Glutamatergic neuron (in vitro differentiated cells): ENCODE measurements at places on chromosomes 3 and 15. TPM values are rescaled to one million over a fixed set of nuclear protein-coding genes. Genes with fewer than 3 reads are reported as not detected.

The UBXN7 gene
- 106 TPM for total RNA-seq

The GOLGA8O gene
- not detected for total RNA-seq

The GOLGB1 gene
- 40.9 TPM for total RNA-seq

The CPNE9 gene
- total RNA-seq = 54.6 TPM

The SNX4 gene
- 53.2 TPM for total RNA-seq

The ADAM10 gene
- 140 TPM for total RNA-seq

The B3GNT5 gene
- total RNA-seq = 2.9 TPM

The RASL12 gene
- 0.44 TPM for total RNA-seq

The C3orf49 gene
- not detected for total RNA-seq

DNA sequence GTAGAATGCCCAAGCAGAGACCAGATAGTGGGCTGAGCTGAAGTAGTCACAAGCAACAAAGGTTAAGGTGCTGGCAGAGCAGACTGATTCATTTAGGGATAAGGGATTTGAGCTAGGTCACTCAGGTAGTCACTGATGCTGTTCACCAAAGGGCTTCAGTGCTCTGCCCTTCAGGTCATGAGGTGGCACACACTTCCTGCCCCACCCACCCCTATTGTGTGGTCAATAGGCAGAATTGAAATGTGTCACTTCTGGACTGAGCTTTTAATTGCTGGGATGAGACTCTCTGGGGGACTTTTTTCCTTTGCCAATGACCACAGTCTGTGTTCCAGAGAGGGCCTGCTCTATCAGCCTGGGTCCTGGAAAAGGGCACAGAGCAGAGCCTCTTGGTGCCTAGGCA, 2.9 kb upstream of the DIS3L start:
- DNase-seq = no peak

DNA sequence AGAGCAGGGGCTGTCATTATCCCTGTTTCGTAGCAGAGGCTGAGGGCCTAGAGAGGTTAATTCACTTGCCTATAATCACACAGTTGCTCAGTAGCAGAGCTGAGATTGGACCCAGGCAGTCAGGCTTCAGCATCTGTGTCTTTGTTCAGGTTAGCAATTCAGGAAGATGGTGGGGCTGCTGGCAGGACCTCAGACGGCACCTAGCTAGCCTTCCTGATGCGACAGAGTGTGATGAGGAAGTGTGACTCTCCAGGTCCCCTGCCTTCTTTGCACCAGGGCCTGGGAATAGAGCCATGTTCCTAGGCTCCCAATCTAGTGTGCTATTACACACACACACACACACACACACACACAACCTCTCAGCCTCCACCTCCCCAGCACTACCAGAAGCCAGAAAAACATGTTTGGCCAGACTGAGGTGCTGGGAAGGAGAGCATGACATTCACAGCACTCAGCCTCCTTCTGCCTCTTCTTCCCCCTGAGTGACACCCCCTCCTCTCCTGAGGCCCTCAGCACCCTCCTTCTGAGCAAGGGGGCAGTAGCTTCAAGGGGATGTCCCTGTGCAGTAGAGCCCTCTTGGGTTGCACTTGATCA, 88.9 kb downstream of the TLE3 start:
- no peak for DNase-seq

DNA sequence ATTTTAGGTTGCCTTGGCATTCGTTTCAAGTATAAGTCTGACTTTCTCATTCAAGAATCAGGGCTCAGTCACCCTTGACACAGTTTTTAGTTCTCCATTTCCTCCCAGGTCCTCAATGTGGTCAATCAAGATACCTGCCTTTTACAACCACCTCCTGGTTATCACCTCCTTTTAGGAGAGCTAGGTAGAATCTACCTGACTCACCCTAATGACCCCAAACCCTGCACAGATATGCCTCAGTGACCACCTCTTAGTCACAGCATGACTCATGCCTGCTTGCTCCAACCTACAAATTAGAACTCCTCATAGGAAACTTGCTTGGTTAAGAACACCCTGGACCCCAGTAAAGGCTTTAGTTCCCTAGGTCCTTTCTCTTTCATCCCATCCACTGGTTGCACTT, 22.5 kb downstream of the DMXL2 start:
- no peak for DNase-seq

DNA sequence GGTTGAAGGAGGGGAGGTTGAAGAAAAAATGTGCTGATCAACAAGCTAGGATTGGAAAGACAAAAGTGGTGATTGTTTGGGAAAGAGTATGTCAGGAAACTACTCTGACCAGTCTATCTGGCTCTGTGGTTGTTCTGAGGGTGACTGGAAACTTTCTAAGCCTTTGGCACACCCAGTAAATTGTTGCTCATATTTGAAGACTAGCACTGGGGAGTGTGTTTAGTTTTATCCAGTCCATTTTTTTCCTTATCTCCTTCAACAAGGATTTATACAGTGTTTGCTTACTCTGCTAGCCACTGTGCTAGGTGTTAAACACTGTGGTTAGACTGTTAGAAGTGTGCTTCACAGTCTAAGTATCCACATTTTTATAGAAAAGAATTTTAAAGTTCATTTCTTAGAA, 28.8 kb downstream of the PPM1L start:
- DNase-seq = no peak

- no peak for DNase-seq
Observed at GRCh38 chr15:33242669-33243191, 48.2 kb upstream of the FMN1 start.

DNA sequence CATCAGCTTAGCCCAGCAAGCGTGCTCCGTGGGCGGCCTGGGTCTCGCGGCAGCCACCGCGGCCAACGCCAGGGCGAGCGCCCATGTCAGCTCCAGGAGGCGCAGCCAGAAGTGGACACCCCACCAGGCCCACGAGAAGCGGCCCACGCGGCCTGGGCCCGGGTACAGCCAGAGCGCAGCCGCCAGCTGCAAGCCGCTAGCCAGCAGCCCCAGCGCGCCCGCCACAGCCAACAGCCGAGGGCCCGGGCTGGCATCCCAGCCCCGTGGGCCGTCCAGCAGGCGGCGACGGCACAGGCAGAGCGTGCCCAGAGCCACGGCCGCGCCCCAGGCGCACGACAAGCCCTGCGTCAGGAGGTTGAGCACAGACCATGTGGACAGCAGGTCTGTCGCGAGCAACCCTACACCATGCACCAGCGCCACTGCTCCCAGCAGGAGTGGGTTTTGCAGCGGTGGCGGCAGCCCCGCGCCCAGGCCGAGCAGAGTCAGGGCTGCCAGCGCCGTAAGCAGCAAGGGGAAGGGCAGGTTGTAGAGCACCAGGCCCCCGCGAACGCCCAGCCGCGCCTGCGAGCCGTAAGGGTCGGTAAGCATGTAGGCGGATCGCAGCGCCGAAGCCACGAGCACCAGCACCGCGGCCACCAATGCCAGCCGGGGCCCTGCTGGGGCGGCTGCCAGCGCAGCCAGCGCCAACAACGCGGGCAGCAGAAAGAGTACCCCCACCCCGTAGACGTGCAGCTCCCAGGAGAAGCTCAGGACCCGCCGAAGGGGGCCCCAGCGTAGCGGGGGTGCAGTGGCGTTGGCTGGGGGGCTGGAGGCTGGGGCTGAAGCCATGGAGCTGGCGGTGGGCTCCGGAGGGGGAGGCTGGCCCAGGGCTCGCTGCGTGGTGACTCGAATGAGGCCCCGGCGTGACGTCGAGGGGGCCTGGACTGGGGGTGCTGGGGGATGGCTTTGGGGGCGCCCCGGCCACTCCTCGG, 4.9 kb downstream of the PRRT3 start:
- DNase-seq = peak; percentile 82

- no peak for DNase-seq
Observed at GRCh38 chr15:39468331-39468730, 112.5 kb upstream of the THBS1 start.

DNA sequence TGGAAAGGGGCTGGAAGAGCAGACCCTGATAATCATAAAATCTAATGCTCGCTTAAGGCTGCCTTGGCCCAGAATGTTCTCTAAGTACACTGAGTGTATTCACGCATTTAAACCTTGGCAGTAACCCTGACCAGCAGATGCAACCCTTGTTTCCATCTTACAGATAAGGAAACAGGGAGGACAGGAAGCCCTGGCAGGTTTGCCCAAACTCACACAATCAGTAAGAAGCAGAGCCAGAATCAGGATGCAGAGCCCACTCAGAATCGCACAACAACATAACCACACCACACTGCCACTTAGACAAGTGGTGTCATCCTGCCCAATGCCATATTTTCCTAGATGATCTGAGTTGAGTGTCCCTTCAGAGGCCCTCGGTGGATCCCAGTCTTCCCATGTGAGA, 214.5 kb upstream of the HES1 start:
- DNase-seq = no peak

DNA sequence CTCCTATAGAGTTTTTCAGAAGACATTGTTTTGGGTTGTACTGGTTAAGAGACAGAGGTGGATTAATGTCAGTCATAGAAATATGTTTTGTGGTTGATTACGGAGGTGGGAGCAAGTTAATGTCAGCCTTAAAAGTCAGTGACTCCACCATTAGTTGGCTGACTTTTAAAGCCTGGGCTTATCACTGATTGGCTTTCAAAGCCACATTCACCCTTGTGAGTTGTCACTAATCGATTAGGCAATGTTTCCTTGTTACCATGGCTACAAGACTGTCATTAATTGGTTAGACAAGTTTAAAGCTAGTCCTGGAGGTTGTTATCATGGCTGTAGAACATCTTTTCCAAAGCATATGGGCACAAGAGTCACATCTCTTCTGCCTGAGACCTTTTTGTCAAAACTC, 73.0 kb downstream of the NEO1 start:
- DNase-seq = no peak

GRCh38 chr15:71679793-71680353, 130.5 kb upstream of the NR2E3 start:
- DNase-seq = no peak

GRCh38 chr15:59614153-59614552, 2.6 kb downstream of the GCNT3 start:
- DNase-seq = no peak

- no peak for DNase-seq
Observed at GRCh38 chr3:171564748-171565480, 104.7 kb upstream of the TNIK start.

DNA sequence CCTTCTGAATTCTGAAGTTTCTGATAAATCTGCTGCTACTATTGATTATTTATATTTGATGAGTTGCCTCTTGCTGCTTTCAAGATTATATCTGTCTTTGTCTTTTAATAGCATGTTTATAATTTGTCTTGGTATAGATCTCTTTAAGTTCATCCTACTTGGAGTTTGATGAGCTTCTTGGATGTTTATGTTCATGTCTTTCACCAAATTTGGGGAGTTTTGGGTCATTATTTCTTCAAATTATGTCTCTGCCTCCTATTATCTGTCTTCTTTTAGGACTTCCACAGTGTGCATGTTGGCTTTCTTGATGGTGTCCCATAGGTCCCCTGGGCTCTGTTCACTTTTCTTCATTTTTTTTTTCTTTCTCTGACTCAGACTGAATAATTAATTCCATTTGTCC, 32.3 kb upstream of the EDEM1 start:
- DNase-seq = no peak

DNA sequence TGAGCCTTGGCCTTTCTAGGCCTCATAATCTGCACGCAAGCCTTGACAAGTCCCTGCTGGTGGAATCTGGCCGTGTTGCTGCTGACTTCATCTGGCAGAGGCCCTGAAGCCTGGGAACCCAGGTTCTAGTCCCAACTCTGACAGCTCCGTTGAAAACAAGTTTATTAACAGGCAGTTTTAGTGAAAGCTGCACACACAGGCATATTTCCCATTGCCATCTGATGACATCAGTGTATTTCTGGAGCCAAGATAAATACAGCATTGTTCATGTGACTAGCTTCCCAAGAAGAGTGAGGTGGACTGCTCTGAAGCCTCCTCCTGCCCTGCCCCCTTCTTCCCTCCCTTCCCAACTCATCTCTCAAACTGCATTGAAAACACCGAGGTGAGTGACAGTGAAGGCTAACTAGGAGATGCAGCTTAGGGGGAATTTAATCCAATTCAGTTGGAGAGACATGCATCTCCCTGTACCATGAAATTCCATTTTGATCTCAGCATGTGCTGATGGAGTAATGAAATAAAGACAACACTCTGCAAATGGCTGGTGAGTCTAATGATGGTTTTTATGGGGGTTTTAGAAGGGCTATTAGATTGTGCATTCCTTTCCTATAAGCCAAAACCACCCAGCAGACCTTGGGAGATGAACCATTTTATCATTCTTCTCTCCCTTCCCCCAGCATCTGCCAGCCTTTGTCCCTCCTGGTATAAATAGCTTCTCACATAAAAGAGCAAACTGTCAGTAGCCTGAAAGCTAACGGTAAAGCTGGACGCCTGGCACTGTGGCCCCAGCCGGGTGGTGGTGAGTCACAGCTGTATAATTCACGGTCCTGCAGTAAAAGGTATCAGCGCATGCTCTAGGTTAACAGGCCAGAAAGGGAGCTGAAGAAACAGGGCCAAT, 38.0 kb downstream of the PRICKLE2 start:
- no peak for DNase-seq

- no peak for DNase-seq
Observed at GRCh38 chr15:76467136-76467535, 130.6 kb downstream of the ISL2 start.

DNA sequence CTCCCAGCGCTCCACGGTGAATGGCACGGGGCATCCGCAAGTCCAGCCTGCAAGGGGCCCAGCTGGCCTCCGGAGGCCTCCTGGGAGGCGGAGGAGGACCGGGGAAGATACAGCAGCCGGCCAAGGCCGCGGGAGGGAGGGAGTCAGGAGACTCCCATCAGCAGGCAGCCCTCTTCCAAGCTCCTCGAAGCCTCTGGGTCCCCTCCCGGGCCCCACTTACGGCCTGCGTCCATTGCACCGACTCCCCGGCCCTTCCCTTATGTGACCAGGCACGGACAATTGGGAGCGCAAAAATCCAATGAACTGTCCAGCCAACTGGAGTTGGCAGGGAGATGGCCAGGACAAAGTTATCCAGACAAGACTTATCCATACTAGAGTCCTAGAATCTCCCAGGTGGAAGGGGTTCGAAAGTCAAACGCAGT, 668 bp downstream of the MFGE8 start:
- peak; percentile 54 for DNase-seq

GRCh38 chr3:109977897-109978296, 640.6 kb upstream of the DPPA4 start:
- no peak for DNase-seq

DNA sequence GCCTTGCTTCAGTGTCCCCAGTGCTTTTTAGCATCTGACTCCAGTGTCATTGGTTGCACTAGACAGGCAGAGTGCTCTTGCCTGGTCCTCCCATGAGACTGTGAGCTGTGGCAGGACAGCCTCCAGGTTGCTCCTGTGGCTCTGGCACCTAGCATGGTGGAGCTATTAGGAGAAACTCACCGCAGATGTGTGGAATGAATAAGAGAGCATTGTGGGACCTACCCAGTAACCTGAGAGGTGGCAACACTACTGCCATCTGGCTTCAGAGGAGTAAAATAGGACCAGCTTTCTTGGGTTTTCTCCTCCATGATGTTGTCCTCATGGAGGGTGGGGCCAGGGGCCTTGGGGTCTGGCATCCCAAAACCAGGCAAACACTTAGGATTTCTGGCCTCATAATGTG, 183.6 kb downstream of the EPHB1 start:
- DNase-seq = no peak

GRCh38 chr3:48347500-48347899, 14.0 kb upstream of the SPINK8 start:
- no peak for DNase-seq
